ENCODE measurements at places on chromosomes 12 and 14.

- DNase-seq = no peak
Observed at GRCh38 chr14:64246688-64247087, 47.5 kb downstream of the ESR2 start.

- DNase-seq = no peak
Observed at GRCh38 chr12:122934722-122935121, 31.5 kb downstream of the ABCB9 start.

DNA sequence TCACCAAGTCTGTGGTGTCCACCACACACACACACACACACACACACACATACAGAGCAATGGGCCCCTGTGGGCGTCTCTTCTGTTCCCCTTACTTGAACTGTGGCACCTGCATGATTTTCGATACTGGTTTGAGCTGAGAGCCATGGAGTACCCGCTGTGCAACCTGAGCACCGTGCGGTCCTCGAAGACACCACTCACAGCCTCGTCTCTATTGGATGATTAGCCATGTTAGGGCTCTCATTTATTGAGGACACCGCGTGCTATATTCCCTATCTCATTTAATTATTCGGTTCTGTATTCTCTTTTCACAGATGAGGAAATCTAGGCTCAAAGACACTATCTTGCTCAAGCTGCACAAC is 623 bp upstream of the C14orf132 start:
- DNase-seq = no peak

DNA sequence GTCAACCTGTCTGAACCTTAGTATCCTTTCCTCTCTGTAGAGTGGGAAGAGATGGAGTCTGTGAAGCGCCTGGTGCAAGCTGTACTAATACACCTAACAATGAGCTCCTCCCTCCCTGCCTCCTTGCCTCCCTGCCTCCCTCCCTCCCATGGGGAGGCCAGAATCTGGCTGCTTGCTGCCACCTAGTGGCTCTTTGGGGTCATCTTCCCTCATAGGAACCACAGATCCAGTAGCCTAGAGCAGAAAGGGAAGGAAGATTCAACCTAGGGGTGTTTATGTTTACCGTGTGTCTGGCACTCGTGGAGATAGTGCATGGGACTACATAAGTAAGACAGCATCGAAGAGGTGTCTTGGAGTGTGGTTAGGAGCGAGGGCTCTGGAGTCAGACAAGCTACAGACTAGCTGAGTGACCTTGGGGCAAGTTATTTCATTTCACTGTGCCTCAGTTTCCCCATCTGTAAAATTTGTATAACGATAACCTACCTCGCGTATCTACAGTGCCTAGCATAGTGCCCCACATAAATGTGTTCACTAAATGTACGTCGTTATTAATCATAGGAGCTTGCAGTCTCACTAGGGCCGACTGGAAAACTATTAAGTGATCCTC is 35.5 kb upstream of the TSPAN9 start:
- DNase-seq = peak; percentile 68

- peak; percentile 44 for DNase-seq
Observed at GRCh38 chr14:23160924-23161522, 22.4 kb downstream of the SLC7A8 start.

DNA sequence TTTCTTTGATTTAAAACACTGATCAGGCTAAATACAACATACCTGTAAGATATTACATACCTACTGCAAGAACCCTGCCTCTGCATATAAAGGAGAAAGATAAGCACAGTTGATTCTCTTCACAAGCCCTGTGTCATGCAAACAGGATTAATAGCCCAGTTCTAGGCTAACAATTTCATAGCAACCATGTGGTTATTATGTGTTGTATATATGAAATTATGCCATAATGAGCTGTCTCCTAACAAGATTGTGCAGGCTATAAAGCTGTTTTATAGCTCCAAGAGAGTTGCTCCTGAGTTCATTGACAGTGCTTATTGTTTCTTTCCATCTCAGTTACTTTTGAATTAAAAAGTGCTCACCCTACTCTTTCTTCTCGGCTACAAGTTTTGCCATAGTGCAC is 609.3 kb downstream of the DIO2 start:
- DNase-seq = no peak

DNA sequence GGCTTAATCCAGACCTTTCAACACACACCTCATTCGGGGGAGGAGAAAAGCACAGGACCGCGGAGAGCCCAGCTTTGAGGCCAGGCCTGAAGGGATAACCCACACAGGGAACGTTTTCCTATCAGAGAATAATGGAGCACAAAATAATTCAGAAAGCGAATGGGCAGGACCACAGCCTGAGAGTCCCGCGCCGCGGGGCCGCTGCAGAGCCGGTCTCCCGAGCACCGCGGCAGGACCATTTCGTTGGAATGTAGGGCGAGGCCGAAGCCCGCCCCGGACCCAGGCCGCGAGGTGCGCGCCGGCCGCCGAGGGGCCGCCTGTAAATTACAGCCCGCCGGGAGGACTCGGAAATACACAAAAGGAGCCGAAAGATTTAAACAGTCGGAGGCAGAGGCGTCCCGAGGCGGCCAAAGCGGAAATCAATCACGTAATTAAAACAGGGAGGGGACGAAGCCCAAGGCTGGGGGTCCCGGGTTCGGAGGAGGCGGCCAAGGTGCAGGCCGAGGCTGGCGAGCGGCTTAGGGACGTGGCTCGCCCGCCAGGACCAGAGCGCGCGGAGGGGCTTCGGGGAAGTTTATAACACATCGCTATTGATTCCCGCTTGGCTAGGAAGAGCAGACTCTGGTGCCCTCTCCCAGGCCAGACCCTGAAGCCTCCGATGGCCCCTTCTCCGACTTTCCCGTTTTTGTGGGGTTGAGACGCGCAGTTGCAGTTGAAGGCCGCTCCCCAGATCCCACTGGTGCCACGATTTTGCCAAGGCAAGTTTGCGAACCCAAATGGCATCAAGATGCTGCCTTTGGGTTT is 6.3 kb upstream of the HOXC4 start:
- no peak for DNase-seq

DNA sequence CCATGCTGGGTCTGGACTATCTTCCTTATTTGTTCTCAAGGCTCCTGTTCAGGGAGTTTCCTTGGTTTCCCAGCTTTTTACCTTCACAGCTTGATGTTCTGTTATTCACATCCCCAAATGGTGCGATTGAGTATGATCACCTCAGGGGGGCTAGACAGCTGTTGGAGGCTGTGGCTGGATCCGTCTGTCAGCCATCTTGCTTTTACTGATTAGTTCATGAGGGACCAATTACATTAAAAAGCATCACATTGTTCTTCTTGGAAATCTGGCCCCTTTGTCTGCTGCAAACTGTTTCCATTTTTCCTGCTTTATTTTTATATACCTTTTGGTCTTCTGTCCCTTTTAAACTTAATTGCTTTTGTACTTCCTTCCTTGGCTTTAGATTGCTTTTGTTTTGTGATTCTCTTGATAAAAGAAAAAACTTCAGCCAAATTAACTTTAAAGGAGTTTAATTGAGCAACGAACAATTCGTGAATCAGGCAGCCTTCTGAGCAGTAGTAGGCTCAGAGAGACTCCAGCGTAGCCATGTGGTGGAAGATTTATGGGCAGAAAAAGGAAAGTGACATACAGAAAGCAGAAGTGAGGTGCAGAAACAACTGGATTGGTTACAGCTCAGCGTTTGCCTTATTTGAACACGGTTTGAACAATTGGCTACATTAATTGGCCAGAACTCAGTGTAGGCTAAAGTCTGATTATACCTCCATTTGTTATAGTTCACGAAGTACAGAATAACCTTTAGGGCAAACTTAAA is 208.7 kb downstream of the AEBP2 start:
- no peak for DNase-seq

DNA sequence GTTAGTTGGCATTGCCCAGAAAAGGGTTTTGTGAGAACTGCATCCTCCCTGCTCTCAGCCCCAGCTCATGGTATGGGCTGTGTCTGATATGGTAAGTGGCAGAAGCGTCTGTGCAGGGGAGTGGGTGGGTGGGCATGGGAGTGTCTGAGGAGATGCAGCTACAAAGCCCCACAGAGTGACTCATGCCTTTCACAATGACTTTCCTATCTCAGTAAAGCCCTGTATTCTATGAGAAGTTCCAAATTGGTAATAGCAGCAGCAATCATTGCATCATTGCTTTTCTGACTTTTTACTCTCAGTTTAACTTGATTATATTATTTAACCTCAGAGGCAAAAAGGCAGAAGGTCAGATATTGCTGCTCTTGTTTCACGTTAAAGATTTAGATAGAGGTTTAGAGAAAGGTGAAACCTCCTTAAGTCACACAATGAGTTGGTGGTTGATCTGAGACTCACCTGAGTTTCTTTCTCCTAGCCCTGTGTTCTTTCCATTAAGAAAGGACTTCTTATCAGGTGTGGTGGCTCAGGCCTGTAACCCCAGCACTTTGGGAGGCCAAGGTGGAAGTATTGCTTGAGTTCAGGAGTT is 171.7 kb downstream of the SLC5A8 start:
- no peak for DNase-seq

DNA sequence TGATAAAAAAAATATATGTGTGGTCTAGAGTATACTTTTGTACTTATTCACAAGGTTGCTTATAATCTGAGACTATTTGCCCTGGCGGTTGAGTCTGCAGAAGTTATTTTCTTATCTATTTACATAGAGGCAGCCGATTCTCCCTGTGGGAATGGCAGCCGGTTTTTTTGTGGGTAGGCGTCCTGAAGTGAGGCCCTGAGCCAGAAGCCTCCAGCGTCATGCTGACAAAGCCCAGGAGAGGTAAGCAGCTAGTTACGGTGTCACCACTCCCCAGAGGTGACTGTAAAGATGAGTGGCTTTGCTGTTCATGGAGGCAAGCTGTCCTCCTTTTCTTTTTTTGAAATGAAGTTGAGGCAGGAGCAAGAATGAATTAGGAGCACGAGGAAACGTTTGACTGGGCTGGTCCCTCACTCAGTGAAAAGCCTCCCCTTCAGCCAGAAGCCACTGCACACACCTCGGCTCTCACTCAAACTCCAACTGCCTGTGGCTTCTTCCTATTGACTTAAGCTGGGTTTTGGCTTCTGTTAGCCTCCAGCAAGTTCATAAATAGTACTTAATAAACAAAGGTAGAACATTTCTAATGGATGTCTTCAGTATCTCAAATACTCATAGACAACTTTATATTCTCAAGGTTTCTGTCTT is 21.5 kb downstream of the PAX9 start:
- DNase-seq = no peak

DNA sequence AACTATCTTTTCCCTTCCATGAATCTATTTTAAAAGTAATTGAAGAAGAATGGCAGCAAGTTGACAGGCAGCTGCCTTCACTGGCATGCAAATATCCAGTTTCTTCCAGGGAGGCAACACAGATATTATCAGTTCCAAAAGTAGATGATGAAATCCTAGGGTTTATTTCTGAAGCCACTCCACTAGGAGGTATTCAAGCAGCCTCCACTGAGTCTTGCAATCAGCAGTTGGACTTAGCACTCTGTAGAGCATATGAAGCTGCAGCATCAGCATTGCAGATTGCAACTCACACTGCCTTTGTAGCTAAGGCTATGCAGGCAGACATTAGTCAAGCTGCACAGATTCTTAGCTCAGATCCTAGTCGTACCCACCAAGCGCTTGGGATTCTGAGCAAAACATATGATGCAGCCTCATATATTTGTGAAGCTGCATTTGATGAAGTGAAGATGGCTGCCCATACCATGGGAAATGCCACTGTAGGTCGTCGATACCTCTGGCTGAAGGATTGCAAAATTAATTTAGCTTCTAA is 18.4 kb downstream of the TMPO start:
- DNase-seq = no peak

GRCh38 chr14:74754157-74754556 is 9.0 kb upstream of the YLPM1 start:
- no peak for DNase-seq

GRCh38 chr14:80560800-80561657 is 349.7 kb upstream of the DIO2 start:
- DNase-seq = no peak

DNA sequence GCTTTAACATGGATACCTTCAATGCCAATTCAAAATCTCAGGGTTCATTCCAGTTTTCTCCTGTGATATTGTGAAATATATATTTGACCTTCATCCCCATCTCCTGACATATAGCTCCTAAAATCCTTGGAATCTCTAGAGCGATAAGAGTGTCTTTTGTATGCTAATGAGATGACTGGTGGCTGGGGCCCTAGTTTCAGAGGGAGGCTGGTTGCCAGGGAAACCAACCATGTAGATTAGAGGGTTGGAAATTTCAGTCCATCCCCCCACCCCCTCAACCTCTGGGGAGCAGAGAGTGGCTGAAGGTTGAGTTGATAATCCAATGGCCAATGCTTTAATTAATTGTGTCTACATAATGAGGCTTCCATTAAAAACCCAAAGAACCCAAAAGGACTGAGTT is 59.4 kb downstream of the SDR9C7 start:
- no peak for DNase-seq

DNA sequence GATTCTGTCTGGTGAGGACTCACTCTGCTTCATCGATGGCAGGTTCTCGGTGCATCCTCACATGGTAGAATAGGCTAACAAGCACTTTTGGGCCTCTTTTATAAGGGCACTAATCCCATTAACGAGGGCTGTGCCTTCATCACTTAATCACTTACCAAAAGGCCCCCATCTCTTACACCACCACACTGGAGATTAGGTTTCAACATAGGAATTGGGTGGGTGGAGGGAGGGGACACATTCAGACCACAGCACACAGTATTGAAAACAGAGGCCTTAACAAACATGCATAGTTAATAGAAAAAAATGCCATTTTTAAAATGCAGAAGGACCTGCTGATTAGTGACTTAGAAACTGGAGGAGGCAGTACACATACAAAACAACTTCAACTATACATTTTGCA is 61.6 kb downstream of the SPPL3 start:
- DNase-seq = no peak

GRCh38 chr14:49550286-49551184 is 35.6 kb downstream of the RPS29 start:
- no peak for DNase-seq

GRCh38 chr12:125540580-125541204 is 475.5 kb downstream of the AACS start:
- no peak for DNase-seq

DNA sequence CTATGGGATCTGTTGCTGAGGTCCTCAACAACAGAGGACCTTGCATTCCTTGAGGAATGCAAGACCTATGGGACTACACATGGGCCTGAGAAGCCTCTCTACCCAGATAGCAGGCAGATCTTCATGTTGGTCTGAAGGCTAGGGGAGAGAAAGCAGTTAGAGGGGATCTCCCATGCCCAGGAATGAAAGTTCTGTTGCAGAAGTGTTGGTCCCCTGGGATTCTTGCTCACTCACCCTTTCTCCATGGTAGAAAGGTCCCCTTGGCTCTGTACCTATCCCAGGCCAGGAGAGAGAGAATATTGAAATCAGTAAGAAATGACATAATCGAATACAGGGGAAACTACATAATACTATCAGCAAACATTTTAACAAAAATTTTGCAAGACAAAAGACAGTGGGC is 16.5 kb upstream of the KLRC1 start:
- DNase-seq = no peak

DNA sequence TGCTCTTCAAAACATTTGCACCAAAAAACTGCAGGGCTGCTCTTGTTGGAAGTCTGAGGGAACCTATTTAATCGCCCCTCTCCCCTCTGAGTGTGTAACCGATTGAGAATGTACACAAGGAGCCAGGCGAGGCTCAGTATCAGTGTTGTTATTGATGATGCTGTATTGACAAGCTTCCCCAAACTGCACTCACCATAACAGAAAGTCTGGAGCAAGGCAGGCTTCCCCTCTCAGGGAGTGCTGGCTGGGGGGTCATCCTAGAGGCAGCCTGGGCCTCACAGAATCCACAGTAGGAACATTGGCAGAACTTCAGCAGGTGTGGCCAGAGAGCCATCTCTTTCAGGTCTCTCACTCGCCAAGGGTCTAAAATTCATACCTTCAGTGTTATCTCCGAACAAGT is 58.1 kb upstream of the TUNAR start:
- DNase-seq = no peak

- DNase-seq = no peak
Observed at GRCh38 chr14:52797653-52798052, 6.2 kb upstream of the GNPNAT1 start.
